Common myeloid progenitor, CD34-positive (primary cell): ENCODE measurements at places on chromosomes 11 and 22.

DNA sequence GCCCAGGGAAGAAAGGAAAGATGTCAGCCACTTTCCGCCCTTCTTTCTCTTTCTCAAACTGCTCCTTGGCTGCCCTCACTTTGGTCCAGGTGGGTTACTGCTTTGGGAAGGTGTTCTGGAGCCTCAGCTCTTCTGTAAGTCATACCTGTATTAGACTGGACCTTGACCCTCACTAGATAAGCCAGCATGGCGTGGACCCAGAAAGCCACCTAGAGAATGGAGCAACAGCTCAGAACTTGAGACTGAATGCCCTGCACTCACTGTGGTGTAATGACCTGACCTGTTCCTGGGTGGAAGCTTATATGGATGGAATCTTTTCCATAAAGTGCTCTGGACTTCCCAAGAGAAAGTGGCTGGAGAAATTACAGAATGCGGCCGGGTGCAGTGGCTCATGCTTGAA is 15.6 kb downstream of the ACP2 start:
- no peak for DNase-seq

DNA sequence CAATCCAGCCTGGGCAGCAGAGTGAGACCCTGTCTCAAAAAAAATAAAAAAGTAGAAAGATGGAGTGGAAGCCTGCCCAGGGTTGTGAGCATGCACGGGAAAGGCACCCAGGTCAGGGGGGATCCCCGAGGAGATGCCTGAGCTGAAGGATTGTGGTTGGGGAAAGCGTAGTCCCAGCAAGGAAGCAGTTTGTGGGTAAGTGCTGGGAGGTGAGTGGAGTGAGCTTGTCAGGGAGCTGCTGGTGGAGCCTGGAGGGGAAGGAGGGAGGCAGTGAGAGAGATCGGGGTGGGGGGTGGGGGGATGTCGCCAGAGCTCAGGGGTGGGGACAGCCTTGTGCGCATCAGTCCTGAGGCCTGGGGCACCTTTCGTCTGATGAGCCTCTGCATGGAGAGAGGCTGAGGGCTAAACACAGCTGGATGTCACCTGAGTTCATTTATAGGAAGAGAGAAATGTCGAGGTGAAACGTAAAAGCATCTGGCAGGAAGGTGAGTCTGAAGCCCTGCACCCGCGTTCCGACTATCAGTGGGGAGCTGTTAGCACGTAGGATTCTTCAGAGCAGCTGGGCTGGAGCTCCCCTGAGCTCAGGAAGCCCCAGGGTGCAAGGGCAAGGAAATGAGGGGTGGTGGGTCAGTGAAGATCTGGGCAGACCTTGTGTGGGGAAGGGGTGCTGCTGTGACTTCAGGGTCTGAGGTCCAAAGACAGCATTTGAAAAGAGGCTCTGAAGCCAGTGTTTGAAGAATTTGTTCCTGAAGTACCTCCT is 10.2 kb downstream of the TMEM121B start:
- DNase-seq = no peak

- no peak for DNase-seq
These were observed 37.8 kb downstream of the SLCO2B1 start for GRCh38 chr11:75188671-75189070.

DNA sequence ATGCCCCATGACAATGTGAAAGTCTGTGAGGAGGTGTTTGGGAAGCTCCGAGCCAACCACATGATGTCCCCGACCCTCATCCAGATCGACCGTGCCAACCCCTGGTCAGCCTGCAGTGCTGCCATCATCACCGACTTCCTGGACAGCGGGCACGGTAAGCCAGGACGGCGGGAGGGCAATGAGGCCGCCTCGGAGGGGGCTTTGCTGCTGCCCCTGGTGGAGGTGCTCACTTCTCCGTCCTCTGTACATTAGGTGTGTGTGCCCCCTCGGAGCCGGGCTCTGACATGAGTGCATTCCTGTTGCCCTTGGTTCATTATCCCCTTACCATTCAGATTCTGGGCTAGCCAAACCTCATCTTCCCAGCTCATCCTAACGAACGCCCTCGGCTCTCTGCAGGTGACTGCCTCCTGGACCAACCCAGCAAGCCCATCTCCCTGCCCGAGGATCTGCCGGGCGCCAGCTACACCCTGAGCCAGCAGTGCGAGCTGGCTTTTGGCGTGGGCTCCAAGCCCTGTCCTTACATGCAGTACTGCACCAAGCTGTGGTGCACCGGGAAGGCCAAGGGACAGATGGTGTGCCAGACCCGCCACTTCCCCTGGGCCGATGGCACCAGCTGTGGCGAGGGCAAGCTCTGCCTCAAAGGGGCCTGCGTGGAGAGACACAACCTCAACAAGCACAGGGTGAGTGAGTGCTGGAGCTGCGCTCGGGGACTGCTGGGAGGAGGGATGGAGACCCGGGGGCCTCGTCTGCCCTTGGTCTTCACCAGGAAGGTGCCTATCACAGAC is 13.8 kb downstream of the ADAMTS15 start:
- no peak for DNase-seq

GRCh38 chr11:11944444-11944843 is 64.0 kb downstream of the DKK3 start:
- no peak for DNase-seq

GRCh38 chr22:35400501-35400790 is 506 bp downstream of the MCM5 start:
- no peak for DNase-seq

DNA sequence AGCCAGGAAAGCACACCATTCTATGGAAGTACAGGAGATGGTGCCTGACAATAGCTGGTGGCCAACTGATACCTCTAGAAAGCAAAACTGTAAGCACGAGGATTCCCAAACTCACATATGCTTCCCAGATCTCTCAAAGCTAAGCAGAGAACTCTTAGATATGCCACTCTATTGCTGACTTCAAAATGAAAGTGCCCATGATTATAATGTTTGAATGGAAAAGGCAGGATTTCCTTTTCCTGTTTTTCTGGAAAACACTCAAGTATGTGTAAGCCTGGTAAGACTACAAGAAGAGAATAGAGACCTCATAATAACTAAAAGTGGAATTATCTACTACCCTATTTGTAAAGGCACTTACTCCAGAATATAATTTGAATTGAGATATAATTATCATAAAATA is 2.6 kb upstream of the CARD18 start:
- DNase-seq = no peak

DNA sequence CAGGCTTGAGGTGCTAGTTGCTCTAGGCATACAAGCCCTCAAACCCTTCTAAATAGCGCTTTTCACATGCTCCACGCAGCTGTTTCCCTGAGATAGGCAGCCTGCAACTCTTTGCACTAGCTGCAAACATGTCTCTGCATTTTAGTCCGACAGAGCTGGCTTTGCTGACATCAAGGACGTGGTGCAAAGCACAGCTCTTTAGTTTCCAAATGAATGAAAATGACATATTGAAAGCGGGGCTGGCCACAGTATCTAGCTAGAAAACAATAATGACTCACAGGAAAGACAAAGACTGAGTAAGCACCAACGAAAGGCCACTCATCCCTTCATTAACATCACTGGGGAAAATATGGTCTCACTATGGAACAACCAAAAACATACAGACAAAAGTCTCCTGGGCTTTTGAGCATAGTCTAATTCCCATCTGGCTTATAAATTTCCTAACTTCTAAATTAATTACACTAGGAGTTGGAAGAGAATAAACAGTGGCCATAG is 15.3 kb upstream of the ZC3H12C start:
- peak; percentile 66 for DNase-seq

- DNase-seq = no peak
These were observed 58.6 kb upstream of the EIF3D start for GRCh38 chr22:36587289-36588154.

DNA sequence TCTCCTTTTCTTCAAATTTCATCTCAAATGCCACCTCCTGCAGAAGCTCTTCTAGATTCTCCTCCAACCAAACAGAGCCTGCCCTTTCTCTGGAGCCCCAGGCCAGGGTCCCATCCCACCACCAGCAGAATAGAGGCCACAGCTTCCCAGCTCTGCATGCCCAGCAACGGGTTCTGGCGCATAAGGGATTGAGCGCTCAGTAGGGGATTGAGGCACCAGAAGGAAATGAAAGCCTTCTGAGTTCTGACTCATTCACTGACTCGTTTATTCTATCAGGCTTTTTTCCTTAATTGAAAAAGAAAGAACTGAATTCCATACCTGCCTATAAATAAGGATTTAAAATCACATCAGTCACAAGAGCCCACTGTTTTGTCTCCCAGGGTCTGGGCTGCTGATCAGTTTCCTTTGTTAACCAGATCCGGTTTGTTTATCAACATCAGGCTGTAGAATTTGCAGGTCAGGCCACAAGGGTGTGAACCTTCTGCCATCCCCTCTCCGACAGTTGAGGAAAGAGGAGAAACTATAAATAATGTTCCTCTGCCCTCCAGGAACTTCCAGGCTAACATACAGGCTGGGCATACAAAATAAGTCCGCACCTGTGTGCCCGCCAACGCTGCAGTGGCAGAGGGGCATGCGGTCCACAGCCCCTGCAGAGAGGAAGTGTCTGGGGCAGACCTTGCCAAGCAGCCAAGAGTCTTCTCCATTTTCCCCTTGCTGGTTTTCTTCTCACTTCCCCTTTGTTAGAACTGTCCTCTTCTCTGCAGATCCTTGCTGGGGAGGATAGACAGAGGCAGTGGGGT is 63.5 kb upstream of the PRDM11 start:
- DNase-seq = peak; percentile 92

GRCh38 chr22:35435201-35435740 is 35.3 kb downstream of the MCM5 start:
- DNase-seq = no peak
